ENCODE measurements at places on chromosomes 7 and 10. TPM values are rescaled to one million over a fixed set of nuclear protein-coding genes. Genes with fewer than 3 reads are reported as not detected.

HDAC9 gene
- 24.2 TPM for total RNA-seq

ABCC2 gene
- 0.36 TPM for total RNA-seq

GRCh38 chr7:97298561-97298960 lies 181.1 kb downstream of the SDHAF3 start:
- DNase-seq: no peak

- DNase-seq: no peak
These were observed 237.6 kb downstream of the DIP2C start for GRCh38 chr10:451856-452255.

GRCh38 chr7:105246679-105247078 lies 142.0 kb downstream of the SRPK2 start:
- no peak for DNase-seq

DNA sequence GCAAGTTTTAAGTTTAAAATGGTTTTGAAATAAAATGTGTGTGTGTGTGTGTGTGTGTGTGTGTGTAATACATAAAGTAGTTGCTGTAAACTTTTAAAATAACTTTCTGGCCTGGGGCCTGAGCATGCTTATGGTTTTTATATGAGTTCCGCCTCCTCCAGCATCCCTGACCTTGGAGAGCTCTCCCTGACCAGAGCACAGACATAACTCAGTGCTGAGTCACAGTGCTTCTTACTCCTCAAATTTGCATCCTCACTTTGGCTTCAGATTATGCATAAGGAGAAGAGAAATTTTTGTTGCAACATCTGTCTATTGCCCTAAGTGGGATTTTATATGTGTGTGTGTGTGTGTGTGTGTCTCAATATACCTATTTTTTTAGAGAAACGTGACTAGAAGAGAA lies 200.8 kb downstream of the ELMO1 start:
- peak; percentile 16 for DNase-seq

DNA sequence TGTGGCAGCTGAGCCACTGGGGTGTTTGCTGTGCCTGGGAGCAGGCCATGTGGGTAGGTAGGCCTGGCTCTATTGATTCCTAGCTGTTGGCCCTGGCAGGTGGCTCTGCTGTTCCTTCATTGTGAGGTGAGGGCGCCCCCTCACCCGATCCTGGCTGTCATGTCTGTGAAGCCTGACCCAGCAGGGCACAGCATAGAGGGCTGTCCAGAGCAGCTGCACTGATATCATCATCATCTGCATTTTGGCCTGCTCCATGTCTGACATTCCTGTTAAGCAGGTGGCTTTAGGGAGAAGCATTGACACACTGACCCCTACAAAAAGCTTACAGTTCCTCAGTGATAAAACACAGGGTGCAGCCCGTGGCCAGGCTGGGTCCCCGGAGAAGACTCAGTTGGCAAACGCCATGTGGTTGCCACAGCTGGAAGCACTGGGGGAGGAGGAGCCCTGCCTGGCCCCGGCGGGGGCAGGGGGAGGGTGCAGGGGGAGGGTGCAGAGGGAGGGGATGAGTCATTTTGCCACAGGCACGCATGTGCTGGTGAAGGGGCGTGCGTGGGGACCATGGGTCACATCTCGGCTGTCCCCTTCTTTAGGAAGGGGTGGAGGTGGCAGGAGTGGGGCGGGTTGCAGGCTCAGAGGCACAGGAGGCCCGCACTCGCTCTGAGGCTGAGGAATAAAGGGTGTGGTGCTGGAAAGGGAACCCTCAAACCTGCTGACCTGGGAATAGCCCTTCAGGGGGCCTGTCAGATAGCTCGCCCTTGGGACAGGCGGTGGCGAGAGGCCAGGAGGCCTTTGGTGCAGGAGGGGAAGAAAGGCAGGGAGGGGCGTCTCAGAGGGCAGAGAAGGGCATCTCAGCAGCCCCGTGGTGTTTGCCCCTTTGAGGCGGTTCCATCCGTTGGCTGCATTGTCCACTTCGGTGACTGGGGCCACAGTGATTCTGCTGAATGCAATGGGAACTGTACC lies 31.6 kb downstream of the IKZF1 start:
- DNase-seq: no peak
